ENCODE measurements at places on chromosomes 3 and 15.

GRCh38 chr3:80238152-80238551, 470.4 kb upstream of the ROBO1 start:
- no peak for DNase-seq

GRCh38 chr3:113753376-113753985, 6.6 kb downstream of the ATP6V1A start:
- no peak for DNase-seq

DNA sequence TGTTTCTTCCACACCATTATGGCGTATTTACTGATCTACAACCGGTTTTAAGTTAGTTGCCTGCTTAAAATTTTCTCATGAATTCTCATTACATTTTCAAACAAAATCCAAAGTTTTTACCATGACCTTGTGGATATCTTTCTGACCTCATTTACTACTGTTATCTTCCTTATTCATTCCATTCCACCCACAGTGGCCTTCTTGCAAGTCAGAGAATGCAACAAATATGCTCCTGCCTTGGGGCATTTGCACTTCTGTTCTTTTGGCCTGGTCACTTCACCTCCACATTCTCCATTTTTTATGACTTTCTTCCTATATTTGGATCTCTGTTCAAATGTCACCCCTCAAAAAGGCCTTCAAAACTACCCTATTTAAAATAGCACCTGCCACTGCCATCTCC, 8.8 kb upstream of the SLC15A2 start:
- DNase-seq: no peak

DNA sequence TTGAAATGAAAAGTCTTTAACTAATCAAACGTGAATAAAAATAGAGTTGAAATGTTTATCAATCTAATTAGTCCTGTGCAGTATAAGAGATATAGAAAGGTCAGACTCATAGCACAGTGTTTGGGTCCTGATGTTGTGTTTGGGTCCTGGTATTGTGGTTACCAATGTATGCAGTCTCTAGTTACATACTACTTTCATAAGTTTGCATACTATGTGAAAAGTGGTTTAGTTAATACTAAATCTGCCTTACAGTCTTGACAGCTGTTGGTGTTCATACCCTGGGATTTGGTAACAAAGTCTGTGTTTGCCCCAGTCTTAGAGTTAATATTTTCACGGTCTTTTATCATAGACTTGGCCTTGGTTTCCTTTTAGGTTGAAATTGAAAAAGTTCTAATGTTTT, 41.7 kb downstream of the KIF15 start:
- no peak for DNase-seq

- peak; percentile 87 for DNase-seq
These were observed 370.6 kb upstream of the PROK2 start for GRCh38 chr3:72155391-72156064.

- no peak for DNase-seq
These were observed 31.4 kb upstream of the CACNA2D2 start for GRCh38 chr3:50534681-50535330.

- DNase-seq: peak; percentile 92
These were observed 1.0 kb upstream of the ATP2C1 start for GRCh38 chr3:130892759-130893375.
